ENCODE measurements at places on chromosomes 4 and X.

GRCh38 chr4:92455951-92456350 is 152.2 kb downstream of the GRID2 start:
- no peaks in the 10 kb centered on the region for H3K36me3 ChIP-seq
- no peak overlapping the region for H3K27ac ChIP-seq
- peaks cover 91% of the 10 kb centered on the region for H3K4me1 ChIP-seq
- no peak overlapping the region for H3K4me3 ChIP-seq

DNA sequence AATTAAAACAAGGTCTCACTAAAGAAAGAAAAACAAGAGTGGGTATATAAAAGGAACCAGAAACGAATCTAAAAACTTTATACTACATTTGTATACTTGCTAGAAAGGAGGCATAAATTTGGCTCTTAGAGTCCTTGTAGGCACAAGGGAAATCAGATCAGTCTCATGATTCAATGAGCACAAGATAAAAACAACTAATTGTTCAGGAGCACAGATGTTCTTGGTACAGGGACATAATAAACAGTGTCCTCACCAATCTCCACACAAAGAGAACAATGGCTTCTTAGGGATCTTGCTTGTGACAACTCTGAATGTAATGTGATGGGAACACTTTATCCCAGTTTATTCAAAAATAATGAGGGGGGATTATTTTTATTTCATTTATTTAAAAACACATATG is 28.3 kb downstream of the TMEM144 start:
- DNase-seq: no peak
- H3K27ac ChIP-seq: no peak overlapping the region
- no peak overlapping the region for H3K4me3 ChIP-seq
- H3K36me3 ChIP-seq: no peaks in the 10 kb centered on the region

GRCh38 chrX:31115398-31115797 is 43.6 kb upstream of the FTHL17 start:
- no peaks in the 10 kb centered on the region for H3K36me3 ChIP-seq
- H3K27ac ChIP-seq: no peak overlapping the region
- H3K27me3 ChIP-seq: no peaks in the 10 kb centered on the region
- no peaks in the 10 kb centered on the region for H3K4me1 ChIP-seq
- DNase-seq: no peak
- no peak overlapping the region for H3K4me3 ChIP-seq

- no peak overlapping the region for H3K27ac ChIP-seq
- no peak overlapping the region for H3K4me3 ChIP-seq
- H3K36me3 ChIP-seq: no peaks in the 10 kb centered on the region
Observed at GRCh38 chr4:178140326-178140915, 698.2 kb upstream of the AGA start.

DNA sequence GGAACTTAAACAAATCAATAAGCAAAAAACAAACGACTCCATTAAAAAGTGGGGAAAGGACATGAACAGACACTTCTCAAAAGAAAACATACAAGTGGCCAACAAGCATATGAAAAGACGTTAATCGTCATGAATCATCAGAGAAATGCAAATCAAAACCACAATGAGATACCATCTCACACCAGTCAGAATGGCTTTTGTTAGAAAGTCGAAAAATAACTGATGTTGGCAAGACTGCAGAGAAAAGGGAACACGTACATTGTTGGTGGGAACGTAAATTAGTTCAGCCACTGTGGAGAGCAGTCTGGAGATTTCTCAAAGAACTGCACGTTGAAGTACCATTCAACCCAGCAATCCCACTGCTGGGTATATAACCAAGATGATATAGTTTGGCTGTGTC is 23.7 kb downstream of the NEUROG2 start:
- H3K4me1 ChIP-seq: no peaks in the 10 kb centered on the region
- peaks cover 6% of the 10 kb centered on the region for H3K36me3 ChIP-seq
- H3K27me3 ChIP-seq: no peaks in the 10 kb centered on the region
- H3K4me3 ChIP-seq: no peak overlapping the region
- DNase-seq: no peak
